Nephron progenitor cell (in vitro differentiated cells): ENCODE measurements at places on chromosomes 12 and 14.
A peak's percentile ranks its signal among the peaks of the same experiment; 100 is the strongest.

GRCh38 chr14:95668235-95668772 lies 17.9 kb upstream of the TCL1B start:
- DNase-seq: no peak

GRCh38 chr12:108620236-108620879 lies 13.3 kb downstream of the SELPLG start:
- DNase-seq: no peak

- DNase-seq: no peak
These were observed 520.5 kb downstream of the GLT1D1 start for GRCh38 chr12:129373746-129374145.

DNA sequence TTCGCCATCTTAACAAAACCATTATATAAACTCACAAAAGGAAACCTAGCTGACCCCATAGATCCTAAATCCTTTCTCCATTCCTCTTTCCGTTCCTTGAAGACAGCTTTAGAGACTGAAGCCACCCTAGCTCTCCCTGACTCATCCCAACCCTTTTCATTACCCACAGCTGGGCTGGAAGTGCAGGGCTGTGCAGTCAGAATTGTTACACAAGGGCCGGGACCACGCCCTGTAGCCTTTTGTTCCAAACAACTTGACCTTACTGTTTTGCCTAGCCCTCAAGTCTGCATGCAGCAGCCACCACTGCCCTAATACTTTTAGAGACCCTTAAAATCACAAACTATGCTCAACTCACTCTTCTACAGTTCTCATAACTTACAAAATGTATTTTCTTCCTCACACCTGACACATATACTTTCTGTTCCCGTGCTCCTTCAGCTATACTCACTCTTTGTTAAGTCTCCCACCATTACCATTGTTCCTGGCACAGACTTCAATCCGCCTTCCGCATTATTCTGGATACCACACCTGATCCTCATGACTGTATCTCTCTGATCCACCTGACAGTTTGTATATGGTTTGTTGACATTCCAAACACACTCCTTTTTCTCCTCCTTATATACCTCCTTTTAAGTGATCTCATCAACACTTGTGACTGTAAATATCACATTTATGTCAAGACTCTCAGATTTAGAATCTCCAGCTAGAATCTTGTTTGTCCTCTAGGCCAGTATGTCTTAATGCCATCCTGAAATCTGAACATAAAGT lies 208.7 kb downstream of the KITLG start:
- no peak for DNase-seq

DNA sequence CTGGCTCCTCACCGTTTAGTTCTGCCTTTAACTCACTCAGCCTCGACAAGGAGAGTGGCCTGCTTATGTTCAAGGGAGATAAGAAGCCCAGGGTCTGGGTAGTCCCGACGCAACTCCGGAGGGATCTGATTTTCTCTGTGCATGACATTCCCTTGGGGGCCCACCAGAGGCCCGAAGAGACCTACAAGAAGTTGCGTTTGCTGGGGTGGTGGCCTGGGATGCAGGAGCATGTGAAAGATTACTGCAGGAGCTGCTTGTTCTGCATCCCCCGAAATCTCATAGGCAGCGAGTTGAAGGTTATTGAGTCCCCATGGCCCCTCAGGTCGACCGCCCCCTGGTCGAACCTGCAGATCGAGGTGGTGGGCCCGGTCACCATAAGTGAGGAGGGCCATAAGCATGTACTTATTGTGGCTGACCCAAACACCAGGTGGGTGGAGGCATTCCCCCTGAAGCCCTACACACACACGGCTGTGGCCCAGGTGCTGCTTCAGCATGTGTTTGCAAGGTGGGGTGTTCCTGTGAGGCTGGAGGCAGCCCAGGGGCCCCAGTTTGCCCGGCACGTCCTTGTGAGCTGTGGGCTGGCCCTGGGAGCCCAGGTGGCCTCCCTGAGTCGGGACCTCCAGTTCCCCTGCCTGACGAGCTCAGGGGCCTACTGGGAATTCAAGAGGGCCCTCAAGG lies 13.1 kb downstream of the CBLN3 start:
- no peak for DNase-seq

GRCh38 chr12:968545-968944 lies 19.1 kb upstream of the RAD52 start:
- no peak for DNase-seq

DNA sequence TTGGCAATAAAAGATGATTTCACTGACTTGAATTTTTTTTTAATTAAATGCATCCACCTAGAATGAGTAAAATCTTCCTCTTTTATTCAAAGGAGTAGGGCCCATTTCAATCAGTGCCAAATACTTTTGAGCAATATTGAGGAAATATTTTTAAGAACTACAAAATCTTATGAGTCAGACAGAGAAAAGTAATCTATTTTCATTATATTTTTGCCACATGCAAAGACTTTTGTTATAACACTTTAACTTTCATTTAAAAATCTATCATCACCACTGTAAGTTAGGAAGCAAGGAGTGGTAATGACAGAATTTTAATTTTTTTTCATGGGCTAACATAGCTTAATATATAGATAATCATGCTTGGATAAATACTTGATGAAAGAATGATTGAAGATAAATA lies 345.2 kb upstream of the KITLG start:
- DNase-seq: no peak

- no peak for DNase-seq
These were observed 54.4 kb upstream of the MED13L start for GRCh38 chr12:116331876-116332275.

- DNase-seq: peak; percentile 79
These were observed at the start of gene MNAT1 for GRCh38 chr14:60734465-60735242. Gene MNAT1 (plus strand): TSS chr14:60734761. CDS start chr14:60734863, 102 bp downstream.

DNA sequence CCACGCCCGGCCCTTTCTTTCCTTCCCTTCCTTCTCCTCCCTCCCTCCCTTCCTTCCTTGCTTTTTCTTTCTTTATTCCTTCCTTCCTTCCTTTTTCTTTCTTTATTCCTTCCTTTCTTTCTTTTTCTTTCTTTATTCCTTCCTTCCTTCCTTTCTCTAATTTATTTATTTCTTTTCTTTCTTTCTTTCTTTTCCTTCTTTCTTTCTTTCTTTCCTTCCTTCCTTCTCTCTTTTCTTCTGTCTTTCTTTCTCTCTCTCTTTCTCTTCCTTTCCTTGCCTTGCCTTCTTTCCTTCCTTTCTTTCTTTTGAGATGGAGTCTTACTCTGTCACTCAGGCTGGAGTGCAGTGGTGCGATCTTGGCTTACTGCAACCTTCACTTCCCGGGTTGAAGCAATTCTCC lies 15.9 kb downstream of the CCDC177 start:
- DNase-seq: no peak

- no peak for DNase-seq
These were observed 75.3 kb downstream of the PPFIA2 start for GRCh38 chr12:81683881-81684280.

DNA sequence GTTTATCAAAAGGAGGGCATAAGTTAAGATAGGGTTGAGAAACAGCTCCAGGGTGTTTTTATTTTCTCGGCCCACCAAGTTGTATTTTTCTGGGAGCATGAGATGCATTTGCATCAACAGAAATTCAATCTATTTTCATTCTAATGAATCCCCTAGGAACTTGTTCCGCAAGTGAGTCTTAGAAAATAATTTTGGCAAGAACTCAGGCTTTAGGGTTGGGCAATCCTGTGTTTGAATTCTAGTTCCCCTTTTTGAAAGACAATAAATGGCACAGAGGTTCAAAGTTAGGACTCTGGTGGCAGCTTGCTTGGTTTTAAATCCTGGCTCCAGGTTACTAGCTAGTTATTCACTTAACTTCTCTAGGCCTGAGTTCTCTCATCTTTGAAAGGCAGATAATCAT lies 23.7 kb downstream of the SLC5A8 start:
- DNase-seq: no peak

DNA sequence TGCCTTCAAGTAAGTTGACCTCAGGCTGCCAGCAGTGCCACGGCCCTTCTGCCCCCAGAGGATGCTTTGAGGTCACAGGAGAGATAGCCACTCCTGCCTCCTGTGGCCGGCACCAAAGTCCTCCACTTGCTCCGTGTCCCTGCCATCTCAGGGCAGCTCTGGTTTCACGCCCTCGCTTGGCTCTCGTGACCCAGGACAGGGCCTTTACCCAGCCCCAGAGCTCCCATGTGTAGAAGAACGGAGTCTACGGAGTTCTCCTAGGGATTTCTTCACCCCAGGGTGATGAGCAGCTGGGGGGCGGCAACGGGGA lies 178.1 kb downstream of the ADGRD1 start:
- DNase-seq: no peak

DNA sequence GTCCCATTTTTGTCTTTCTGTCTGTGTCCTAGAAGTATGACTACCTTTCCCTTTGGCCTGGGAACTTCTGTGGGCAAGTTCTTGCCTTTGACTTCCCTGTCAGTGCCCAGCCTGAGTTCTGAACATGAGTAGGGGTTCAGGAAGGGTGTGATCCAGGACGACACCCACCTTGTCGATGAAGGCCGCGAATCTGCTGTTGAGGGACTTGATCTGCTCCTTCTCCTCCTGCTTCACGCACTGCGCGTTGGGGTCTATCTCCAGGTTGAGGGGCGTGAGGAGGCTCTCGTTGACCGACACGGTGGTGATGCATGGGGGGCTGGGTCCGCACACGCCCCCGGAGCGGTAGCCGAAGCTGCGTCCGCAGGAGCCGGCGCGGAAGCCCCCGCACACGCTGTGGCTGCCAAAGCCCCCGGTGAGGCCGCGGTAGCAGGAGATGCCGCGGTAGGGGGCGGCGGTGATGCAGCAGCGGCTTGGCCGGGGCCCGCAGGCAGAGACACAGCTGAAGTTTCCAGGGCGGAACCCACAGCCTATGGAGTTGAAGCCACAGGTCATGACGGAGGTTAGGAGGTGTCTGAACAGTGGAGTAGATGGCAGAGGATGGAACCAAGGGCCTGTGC lies at the start of gene KRT83:
Gene KRT83 (minus strand): TSS at position 615 of the 617 bp plus-strand sequence. CDS start 63 bp downstream, at position 552.
- no peak for DNase-seq

- DNase-seq: no peak
These were observed 266.2 kb downstream of the C12orf75 start for GRCh38 chr12:105596731-105597130.

- no peak for DNase-seq
These were observed 35.1 kb downstream of the WASHC3 start for GRCh38 chr12:102026728-102027127.

GRCh38 chr12:131829356-131829747 lies 1.2 kb downstream of the MMP17 start:
- peak; percentile 35 for DNase-seq

DNA sequence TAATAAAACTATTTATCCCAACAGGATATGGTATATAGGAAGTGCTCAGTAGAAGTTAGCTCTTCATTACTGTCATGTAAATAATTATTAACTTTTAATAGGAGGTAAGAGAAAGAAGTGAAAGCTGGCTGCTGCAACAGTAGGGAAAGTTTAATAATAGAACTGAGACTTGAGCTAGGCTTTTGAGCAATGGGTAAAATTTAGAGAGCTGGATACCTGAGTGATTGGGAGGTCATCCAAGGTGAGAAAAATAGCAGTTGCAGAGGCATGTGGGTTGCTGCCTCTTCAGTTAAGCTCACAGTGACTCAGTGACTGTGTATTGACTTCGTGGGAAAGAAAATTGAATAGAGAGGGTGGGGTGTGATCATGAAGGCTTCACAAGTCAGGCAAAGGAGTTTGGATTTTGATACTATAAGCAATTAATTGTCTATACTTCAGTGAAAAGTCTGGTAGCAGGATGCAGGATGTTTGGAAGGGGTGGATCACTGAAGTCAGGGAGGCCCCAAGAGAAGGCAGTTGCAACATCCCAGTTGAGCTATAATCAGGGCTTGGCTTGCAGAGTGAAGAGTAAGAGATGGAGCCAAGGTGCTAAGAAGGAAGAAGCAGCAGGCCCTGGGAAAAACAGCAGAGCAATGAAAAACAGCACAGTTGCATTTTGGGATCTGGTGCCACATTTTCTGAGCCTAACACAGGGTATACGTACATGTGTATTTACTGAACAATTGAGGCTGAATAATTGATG lies 172.0 kb upstream of the FRMD6 start:
- DNase-seq: no peak

GRCh38 chr14:59292921-59293534 lies 104.6 kb downstream of the DAAM1 start:
- DNase-seq: no peak

DNA sequence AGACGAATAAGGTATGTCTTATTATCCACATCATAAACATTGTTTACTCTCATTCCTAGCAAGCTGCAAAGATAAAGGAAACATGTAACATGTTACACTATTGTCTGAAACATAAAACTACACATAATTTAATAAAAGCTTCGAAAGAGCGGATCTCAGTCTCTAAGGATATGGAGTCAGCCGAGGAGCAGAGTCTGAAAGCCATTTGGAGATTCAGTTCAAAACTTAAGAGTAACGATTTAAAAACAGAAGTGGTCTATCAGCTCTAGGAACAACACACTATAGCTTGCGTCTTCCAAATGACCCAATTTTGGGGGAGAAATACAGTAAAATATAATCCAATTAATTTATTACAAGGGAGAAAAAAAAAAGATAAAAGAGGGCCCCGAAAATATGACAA lies 775 bp downstream of the NEMF start:
- DNase-seq: no peak

DNA sequence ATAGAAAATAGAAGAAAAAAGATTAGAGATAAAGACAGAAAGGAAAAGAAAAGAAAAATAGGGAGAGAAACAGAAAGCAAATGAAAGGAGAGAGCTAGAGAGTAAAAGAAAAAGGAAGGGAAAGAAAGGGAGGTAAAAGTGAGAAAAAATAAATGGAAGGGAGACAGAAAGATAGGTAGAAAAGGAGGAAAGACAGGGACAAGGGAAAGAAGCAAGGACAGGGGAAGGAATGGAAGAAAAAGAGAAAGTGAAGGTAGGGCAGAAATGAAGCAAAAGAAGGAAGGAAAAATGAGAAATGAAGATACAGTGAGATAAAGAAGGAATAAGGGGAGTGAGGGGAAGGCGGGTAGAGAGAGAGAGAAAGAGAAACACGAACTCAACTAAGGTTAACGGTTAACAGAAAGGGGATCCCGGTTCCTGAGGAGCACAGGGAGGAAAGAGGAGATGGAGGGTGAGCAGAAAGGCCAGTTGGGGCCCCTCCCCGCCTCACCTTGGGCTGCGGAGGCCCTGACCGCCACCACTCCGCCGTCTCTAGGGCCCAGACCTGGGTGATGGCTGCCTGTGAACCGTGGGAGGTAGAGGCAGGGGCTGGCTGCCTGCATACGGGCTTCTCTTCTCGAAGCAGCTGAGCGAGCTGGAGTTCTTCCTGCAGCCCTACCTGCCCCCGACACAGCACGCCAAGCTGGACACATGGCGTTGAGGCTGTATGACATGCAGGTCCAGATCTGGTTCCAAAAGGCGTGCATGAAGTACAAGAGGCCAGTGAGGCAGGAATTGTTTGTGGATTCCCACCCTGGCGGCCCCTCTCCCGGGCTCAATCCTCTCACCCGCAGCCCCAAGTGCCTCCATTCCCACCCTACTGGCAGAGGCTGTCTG lies 59.5 kb downstream of the SMUG1 start:
- no peak for DNase-seq

- DNase-seq: no peak
These were observed 3.9 kb downstream of the MPHOSPH9 start for GRCh38 chr12:123229051-123229450.
